ENCODE measurements at places on chromosomes 5 and 9.

DNA sequence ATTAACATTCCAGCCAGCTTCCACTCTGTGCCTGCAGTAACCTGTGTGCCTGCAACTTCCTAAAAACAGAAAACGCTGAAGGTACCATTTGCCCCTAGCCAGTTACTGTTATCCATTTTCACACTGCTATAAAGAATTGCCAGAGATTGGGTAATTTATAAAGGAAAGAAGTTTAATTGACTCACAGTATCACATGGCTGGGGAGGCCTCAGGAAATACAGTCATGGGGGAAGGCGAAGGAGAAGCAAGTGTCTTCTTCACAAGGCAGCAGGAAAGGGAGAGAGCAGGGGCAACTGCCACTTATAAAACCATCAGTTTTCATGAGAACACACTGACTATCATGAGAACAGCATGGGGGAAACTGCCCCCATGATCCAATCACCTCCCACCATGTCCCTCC lies 31.2 kb downstream of the PTCD2 start:
- DNase-seq, result no peak

- no peak for DNase-seq
Measured at GRCh38 chr5:51846015-51846414, 462.8 kb downstream of the ISL1 start.

DNA sequence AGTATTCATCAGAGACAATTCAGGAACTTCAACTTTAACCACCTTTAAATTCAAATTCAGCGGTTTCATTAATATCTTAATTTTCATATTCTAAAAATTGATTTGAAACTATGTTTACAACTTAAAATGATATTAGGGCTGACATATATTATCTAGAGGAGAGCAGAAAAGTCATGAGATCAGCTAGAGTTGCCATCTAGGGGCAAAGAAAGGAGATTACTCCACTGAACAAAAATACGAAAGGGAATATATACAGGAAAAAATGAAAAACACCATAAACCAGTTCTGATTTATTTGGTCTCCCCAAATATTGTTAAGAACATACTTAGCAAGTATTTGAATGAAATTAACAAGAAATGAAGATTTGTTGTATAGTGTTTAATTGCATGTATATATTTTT lies 946.3 kb downstream of the DTWD2 start:
- no peak for DNase-seq

GRCh38 chr5:122965111-122965510 lies 71.4 kb downstream of the PPIC start:
- DNase-seq, result no peak

Data from GM04503 (cell line).